ENCODE measurements at places on chromosomes 2 and 18.

DNA sequence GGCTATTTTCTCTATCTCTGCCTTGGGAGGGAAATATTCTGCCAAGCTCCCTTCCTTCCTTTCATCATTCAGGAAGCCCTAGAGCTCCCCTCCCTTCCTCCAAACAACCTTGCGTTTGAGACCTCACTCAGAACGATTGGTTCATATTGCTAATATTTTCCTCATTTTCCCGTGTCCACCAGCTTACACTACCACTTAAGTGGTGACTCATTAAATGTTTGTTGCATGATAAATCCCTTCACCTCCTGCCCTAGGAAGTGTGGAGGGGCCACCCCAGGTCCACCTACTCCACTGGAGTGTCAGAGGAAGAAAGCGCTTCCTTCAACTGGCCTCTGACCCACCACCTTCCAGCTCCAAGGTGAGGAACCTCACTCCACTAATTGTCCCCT lies 2.3 kb upstream of the LPIN2 start:
- DNase-seq = no peak

GRCh38 chr2:72576459-72576858 lies 249.4 kb downstream of the EXOC6B start:
- no peak for DNase-seq

DNA sequence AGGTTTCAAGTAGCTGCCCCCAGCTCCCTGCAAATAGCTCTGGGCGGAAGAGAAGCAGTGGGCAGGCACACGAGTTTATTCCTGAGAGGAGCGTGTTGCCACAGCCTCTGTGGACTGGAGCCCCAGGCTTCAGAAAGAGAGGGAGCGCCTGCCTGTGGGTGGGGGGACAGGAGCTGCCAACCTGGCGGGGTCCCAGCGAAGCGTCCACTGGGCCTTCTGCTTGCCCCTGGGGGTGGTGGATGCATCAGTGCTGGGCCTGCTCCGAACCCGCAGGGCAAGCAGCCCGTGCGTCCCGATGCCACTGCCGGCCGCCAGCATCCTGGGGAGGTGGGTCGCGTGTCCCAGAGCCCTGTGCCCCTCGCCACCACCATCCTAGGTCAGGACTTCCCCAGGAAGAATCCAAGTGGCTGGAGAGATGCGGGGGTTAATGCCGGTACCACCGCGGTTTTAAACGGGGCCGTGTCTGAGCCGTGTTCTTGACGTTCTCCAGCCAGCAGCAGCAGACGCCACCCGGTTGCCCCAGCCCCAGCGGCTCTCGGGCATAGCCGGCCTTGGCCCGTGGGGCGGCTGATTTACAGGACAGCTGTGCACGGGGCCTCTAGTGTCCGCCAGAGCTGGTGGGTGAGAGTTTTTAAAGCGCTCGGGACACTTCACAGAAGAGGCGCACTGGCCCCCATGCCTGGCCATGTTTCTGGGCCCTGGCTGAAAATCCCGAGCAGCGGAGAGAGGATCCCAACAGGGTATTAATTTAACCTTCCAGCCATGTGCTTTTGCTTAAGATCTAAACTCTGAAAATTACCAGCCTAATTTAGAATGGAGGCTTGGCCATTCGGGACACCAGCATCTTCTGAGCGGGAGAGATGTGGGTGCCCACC lies 84.7 kb downstream of the NFATC1 start:
- no peak for DNase-seq

- DNase-seq = no peak
Measured at GRCh38 chr2:197657562-197657961, 17.8 kb downstream of the RFTN2 start.

- no peak for DNase-seq
Measured at GRCh38 chr18:6478121-6478520, 63.4 kb upstream of the L3MBTL4 start.

DNA sequence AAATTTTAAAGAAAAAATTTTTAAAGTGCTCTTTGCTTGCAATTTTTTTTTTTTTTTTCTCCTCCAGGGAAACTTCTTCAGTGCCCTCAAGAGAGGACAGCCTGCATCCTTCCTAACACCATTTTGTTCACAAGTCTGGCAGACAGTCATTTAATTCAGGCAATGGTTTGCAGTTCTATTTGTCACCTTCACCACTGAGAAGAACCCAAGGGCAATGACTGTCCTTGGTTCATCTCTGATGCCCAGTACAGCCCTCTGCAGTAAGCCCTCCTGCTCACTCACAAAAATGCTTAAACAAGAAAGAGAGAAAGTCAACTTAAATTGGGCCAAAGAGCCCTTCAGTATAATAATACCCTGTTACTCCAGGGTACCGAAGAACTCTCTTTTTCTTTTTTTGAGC lies 52.4 kb downstream of the TGFA start:
- DNase-seq = no peak

DNA sequence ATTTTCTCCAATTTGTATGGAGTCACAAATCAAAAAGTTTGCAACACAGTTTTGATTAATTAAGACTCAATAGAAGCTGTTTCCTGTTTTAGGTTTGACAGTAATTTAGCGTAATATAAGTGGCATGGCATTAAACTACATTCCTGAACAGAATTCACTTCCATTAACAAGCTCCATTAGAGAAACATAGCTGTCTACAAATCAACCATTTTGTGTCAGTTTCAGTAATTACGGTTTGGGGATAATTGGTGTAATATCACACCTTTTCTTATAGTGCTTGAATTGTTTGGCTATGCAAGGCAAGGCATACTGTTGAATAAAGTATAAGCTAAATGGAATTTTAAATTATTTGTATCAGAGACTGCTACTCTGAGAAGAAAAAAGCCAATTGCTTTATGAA lies 585.5 kb downstream of the CBLN2 start:
- no peak for DNase-seq

- no peak for DNase-seq
Measured at GRCh38 chr18:24840051-24840450, 379.6 kb downstream of the HRH4 start.

- no peak for DNase-seq
Measured at GRCh38 chr2:218129458-218130135, 3.8 kb downstream of the CXCR2 start.

GRCh38 chr2:232502911-232503808 lies 15.5 kb upstream of the ECEL1 start:
- no peak for DNase-seq

GRCh38 chr2:186017278-186017677 lies 278.7 kb downstream of the FSIP2 start:
- no peak for DNase-seq

DNA sequence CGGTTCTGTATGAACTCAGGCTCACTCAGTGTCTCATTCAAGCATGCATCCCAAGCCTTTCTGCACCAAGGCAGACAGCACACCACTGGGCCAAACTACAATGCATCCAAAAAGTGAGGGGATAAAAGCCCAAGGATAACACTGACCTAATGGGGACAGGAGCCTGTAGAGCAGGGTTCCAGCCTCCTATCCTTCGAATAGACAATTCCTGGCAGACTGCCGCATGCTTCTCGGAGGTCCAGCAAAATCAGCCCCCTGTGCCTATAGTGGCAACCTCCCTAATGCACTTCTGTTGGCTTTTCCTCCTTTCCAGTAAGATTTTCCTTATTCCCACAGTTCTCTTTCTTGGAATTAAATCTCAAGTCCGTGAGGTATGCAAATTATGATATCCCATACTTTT lies 44.8 kb upstream of the CAVIN2 start:
- DNase-seq = no peak

GRCh38 chr2:109521233-109522062 lies 92.3 kb downstream of the SEPTIN10 start:
- DNase-seq = no peak

DNA sequence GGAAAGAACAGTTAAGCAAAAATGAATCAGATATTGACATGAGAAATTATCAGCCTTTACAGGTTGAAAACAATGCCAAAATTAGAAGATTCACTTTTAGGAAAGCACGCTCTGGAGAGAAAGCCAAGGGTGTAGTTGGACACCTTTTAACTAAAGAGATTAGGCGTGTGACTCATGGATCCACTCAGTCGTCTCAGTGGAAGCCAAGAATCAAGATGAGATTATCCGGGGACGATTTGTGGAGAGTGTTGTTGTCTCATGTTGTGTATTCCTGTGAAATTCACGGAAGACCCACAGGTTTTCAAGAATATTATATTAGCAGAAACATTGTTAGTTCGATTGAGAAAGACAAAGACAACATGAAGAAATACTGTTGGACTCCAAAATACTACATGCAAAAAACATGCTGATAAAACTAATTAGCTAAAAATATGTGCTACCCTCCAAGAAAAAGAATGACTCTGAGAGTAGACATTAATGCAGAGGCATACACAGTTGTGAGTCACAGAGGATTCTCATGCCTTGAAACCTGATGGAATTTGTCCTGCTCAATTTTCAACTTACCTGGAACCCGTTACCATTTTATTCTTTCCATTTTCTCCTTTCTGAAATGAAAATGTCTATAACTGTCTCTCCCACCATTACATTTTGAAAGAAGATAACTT lies 192.1 kb upstream of the RND3 start:
- no peak for DNase-seq

DNA sequence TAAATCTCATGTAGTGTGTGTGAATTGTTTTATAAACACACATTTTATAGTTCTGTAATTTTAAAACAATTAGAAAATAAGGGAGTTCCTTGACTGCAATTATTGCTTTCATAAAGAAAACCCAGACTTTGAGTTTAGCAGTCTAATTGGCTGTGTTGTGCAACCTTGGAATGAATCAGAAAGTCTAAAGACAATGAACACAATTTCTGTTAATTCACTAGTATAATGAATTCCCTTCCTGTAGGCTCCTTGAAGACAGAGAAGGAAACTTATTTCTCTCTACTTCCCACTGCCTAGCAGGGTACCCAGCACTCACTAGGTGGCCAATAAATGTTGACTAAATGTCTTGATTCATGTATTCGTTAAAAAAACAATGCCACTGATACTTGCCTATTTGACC lies 79.9 kb downstream of the ANTXR1 start:
- DNase-seq = no peak

- no peak for DNase-seq
Measured at GRCh38 chr2:219670386-219670785, 43.0 kb downstream of the SLC4A3 start.

DNA sequence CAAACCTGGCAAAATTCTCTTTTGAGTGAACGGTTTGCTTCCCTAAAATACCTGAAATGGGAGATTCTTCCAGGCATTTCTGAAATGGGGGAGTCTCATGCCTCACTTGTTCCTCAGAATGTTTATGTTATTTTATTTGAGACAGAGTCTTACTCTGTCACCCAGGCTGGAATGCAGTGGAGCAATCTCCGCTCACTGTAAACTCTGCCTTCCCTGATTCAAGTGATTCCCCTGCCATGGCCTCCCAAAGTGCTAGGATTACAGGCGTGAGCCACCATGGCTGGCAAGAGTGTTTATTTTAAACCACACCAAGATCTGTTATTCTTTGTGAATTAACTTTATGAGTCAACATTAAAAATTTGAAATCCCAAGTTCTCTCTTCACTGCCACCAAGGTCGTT lies 6.4 kb upstream of the FHL2 start:
- DNase-seq = no peak

DNA sequence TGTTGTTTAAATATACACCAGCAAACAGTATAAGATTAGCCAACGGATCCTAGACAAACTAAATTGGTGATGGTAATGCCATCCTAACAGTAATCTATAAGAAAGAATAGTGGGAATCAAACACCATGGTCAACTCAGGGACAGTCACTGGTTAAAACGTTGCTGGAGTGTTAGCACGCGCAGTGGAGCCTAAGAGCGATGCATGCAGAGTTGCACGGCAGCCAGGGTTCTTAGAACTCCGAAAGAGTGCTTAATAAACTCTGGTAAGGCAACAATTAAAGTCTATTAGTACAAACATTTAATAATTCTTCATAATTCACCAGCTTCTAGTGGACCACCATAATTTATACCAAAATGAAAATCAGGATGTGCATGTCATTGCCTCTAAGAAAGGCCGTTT lies 22.2 kb downstream of the LANCL1 start:
- DNase-seq = no peak

DNA sequence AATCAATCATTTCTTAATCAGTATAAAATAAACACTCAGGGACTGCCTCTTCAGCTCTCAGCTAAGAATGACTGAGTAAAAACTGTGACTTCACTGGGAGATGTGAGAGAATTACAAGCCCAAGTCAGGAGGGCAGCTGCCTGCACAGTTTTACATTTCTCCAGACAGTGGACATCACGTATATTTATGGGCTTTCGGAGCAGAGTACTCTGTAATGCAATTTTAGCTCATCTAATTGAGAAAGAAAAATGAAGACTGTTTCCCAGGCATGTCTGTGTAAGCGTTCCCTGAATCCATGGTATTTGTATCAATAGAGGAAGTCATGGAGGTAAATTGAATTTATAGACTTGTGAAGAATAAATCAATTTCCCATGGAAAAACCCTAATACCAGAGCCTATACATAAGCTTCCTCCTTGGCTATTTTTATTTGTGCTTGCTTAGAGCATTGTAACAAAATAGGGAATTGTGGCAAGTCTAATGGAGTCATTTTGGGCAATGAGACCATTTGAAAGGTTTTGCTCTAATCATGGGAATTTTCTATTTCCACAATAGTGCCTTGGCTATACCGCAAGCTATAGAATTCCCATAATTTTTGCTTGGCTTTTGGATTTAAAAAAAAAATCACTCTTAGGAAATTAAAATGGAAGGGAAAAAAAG lies 87.2 kb downstream of the SLC5A7 start:
- DNase-seq = no peak

All from activated T-helper 1 cell treated with anti-CD3 and anti-CD28 coated beads, Interleukin-2, amount 50 U/mL, for 16 hours (primary cell).